ENCODE measurements at places on chromosomes 2 and 18. TPM values are rescaled to one million over a fixed set of nuclear protein-coding genes. Genes with fewer than 3 reads are reported as not detected.

GKN1 gene
- total RNA-seq: not detected

GRCh38 chr2:127455566-127456493 is 37.6 kb downstream of the PROC start:
- no peak for DNase-seq

GRCh38 chr2:44247924-44248323 is 27.4 kb upstream of the SLC3A1 start:
- no peak for DNase-seq

- DNase-seq: no peak
Observed at GRCh38 chr2:33412920-33413319, 63.5 kb upstream of the RASGRP3 start.

COBLL1 gene
- 68.9 TPM for total RNA-seq

G6PC2 gene
- total RNA-seq: not detected

GRCh38 chr2:133888107-133888506 is 319.8 kb upstream of the NCKAP5 start:
- DNase-seq: no peak

DNA sequence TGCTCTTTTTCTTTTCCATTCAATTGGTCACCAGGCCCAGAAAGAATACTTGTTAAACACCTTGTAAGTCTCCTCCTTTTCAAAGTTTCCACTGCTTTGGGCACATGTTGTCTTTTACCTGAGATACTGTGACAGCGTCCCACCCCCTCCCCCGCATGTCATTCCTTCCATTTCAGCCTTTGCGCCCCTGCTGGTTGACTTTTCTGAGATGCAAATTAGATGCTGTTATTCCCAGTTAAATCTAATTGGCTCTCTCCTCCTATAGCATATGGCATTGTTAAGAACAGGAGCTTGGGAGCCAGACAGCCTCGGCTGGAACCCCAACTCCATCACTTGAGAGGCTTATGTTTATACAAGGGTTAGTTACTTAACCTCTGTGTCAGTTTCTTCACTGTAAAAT is 80.3 kb upstream of the GAREM1 start:
- no peak for DNase-seq

DNA sequence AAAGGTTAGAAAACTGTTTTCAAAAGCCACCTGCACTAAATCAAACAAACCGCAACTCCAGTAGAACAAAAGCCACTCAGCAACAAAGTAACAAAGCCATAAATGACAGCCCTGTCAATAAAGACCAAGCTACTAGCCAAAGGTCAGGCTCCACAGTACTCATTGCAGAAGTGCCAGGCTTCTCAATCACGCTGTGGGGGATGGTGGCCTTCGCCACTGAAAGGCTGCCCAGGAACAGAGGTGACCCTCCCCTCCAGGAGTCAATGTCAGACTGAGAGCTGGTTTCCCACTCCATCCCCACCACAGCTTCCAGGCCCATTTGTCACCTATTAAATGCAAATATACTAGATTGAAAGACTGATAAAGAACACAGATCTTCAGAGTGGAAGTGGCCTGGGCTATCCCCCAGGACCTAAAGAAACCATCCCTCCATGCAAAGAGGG is 5.9 kb downstream of the ATP8B1 start:
- DNase-seq: no peak

DNA sequence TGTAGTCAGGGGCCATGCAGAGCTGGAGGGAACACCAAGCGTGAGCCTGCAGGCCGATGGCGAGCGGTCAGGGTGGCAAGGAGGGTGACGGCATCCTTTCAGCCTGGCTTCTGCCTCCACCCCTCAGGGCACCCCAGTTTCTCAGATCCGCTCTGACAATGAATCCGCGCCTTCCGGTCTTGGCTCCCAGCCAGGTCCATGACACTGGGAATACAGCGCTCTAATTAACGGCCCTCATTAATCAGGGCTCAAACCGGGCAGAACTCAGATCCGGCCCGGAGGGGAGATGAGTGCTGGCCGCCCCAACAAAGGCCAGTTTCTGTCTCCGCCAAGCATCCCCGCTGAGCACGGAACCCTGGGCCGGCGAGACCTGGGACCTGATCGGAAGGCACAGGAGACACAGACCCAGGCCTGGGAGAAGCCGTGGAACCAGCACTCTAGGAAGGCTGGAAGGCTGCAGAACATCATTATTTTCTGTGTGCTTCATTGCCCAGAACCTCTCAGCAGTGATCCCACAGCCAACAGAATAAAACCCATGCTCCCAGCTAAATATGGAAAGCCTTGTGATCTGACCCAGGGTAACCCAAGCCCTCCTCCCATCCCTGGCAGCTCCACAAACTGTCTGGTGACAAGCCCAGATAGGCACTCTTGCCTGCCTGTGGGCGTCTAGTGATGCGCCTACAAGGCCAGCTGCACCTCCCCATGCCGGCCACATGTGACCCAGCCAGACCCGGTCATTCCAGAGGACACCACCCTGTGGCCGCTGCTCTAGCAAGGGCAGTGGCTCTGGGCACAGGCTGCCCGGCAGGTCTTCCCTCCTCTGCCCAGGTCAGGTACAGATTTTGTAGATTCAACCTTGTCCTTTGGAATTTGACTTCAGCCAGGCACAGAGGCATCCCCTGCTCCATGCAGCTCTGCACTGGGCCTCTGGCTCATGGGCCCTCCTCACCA is 438.7 kb upstream of the MYT1L start:
- DNase-seq: no peak

DNA sequence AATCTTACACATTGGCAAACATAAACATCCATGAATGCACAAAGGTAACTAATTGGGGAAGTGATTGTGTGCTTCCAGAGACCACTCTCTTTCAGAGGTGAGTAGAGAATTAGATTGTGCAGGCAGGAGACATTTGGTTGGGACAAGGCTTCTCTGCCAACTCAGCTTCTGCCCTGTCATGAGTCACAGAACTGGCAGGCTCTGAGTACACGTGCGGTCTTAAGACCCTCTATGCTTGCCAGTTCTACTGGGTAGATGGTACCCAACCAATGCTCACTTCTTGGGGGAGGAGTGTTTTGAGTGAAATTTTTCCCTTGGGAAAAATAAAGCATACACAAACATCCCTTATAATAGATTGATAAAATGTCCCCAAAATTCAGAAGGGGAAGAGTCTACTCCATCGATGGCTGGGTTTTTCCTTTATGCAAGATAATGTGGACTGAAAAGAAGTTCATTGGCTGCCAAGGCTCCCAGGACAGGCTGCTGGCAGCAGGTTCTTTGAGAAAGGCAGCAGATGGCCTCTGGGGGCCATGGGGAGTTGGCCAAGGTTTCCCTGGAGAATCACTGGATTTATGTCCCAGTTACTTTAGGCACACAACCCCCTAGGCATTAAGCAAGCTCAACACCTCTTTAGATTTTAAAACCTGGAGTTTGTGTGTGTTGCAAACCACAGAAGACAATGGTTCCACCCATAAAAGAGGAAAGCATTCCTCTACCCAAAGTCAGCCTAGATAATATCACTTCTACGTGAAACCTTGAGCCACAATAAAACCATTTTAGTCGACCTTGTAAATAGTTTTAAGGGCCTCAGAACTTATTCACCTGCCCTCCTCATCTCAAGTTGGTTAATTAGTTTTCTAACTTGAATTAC is 417.0 kb downstream of the TXNL1 start:
- no peak for DNase-seq

Measured in lower leg skin (tissue), 4 donors.